Right hindlimb (tissue), 1 donor: ENCODE measurements at places on chromosomes 5 and 9.

DNA sequence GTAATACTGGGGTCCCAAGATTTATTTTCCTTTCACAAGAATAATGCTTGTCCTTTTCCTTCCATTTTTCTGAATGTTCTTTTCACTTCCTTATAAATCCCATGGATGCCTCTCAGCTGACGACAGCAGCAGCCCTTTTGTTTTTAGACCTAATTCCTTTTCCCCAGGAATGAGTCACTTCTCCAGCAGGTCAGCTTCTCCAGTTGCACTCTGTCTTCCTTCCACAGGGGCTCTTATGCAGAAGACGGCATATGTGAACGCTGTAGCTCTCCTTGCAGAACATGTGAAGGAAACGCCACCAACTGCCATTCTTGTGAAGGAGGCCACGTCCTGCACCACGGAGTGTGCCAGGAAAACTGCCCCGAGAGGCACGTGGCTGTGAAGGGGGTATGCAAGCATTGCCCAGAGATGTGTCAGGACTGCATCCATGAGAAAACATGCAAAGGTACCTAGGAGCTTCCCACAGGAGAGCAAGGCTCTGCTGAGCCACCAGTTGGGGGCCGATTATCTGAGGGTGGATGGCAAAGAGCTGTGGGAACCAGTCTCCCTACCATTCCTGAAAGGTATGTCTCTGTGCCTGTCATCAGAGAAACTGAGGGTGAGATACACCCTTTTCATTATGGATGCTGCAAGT is 72.9 kb downstream of the RFK start:
- DNase-seq, result no peak

- peak; percentile 80 for DNase-seq
Observed at GRCh38 chr9:14198841-14199455, 115.0 kb downstream of the NFIB start.

DNA sequence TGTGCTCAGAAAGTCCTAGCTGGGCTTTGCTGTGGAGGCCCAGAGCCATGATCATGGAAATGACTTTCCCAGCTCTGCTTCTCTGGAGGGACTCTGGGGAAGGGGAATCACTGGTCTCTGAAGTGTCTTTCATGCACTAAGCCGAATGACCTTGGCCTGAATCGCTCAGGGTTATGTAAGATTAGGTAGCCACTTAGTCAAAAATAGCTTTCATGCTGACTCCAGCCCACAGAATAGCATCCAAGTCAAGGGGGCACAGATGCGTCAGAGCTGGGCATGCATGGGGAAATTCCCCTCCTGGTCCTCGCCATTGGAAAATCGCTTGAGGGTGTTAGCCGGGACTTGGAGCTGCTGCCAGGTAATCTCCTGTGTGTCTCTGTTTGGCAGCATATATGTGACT is 36.1 kb upstream of the PPARGC1B start:
- DNase-seq, result no peak

- DNase-seq, result no peak
Observed at GRCh38 chr5:148541054-148541835, 113.1 kb downstream of the HTR4 start.

DNA sequence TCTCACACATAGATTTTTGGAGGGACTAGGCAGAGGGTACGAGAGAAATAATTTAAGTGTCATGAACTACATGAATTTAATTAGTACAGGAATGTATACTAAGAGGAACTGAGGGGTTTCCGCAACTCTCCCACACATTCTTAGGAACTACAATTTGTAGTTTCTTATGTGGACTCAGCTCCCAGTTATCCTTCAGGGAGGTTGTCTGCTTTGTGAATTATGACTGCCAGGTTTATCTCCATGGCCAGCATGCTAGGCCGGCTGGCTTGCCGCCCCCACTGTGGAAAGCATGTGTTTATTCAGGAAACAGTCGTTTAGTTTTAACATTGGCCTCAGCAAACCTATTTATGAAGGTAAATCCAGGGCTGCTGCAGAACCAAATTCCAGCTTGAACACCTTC is 415.0 kb downstream of the KCTD16 start:
- peak; percentile 40 for DNase-seq

- DNase-seq, result no peak
Observed at GRCh38 chr9:90789862-90790261, 11.8 kb upstream of the SYK start.

DNA sequence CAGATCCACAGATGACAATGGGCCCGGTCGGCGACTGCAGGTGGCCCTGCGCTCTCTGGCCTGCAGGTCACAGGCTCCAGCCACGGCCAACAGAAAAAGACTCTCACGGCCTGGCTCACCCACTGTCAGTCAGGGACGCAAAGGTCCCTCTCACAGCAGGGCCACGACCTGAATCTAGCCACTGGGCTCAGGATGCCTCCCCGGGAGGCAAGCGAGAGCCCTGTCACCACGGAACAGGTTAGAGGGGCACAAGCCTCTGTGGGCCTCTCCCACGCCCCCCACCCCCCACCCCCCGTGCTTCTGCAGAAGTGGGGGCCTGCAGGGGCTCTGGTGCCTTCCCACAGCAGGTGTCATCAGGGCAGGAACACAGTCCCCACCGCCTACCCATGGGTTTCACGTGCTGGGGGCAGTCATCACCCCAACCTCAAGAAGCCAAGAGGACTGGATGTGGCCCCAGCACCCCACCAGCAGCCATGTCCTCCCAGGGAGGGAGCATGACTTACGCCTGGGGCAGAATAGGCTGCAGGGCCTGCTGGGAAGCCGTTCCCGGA is 17.3 kb upstream of the EGFL7 start:
- DNase-seq, result peak; percentile 24

- DNase-seq, result no peak
Observed at GRCh38 chr5:138132543-138132942, 6.7 kb downstream of the NME5 start.

DNA sequence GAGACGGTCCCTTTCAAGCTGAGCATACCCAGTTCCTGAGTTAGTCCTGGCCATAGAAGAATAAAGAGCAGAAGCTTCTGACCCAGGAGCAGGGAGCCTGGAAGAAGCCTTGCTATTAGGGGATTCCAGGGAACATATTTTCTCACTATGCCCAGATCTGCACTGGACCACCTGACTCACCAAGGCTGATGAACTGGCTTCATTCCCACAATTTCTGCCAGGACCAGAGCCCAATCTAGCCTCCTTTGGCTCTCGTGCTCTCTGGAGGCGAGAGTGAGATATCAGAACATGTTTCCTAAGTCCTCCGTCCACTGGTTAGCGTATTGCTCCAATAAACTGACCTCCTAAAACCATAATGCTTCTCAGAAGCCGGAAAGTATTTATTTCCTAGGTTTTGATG is 9.9 kb downstream of the GABBR2 start:
- DNase-seq, result no peak

- DNase-seq, result no peak
Observed at GRCh38 chr5:75167345-75167744, 69.3 kb downstream of the ANKRD31 start.

DNA sequence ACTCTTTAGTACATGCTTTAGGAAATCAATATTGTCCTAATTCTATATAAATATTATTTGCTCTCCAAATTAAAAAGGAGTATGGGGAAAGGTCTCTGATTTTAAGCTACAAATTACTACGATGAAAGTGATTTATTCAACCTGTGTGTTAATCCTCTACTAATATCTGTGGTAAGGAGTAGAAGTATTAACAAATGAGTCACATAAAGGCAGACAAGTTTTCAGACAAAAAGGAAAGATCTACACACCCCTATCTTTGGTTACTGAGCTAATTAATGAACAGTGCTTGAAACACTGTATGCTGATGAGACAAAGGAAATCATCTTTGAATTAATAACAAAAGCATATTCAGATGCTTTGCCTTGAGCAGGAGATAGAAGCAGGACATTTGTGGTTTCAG is 15.9 kb downstream of the LOX start:
- no peak for DNase-seq

DNA sequence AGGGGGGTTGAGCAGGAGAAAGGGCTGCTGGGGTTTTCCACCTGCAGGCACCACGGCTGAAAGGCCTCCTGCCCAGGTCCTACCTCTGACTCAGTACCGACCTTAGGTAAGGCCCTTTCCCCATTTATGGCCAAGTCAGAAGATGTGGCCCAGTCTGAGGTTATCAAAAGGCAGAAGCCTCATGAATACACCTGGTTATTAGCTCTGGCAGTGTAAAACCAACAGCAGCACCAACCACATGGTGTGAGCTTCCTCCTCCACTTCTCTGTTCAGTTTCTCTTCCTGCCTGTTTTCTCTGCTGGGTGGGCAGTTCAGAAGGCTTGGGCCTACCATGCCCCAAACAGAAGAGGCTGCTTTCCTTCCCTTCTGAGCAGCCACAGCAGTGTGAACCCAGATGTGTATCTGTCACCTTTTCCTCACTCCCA is 86.9 kb downstream of the UGCG start:
- no peak for DNase-seq

GRCh38 chr9:87247097-87247496 is 250.6 kb upstream of the DAPK1 start:
- DNase-seq, result no peak

GRCh38 chr5:102891175-102891574 is 136.1 kb downstream of the PAM start:
- no peak for DNase-seq

GRCh38 chr5:90050103-90050502 is 359.5 kb downstream of the CETN3 start:
- DNase-seq, result no peak

DNA sequence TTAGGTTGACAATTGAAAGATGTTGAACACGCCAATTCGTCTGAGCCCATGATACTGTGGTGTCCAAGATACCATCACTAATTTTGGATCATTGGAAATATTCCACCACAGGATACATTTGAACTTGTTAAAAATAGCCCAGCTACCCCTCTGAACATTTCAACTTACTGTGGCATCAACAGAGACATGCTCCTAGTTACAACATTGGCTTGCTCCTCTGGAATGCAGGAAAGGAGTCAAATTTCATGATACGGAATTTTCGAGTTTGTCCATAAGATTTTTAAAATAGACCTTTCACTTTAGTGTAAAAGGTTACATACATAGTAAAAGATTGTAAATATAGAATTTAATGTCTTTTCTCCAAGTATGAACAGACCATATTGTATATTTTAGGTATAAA is 12.8 kb downstream of the SEMA5A start:
- no peak for DNase-seq

- DNase-seq, result no peak
Observed at GRCh38 chr9:94612071-94612470, 18.4 kb upstream of the FBP2 start.

GRCh38 chr5:25701936-25702335 is 1057.2 kb upstream of the CDH10 start:
- DNase-seq, result no peak

DNA sequence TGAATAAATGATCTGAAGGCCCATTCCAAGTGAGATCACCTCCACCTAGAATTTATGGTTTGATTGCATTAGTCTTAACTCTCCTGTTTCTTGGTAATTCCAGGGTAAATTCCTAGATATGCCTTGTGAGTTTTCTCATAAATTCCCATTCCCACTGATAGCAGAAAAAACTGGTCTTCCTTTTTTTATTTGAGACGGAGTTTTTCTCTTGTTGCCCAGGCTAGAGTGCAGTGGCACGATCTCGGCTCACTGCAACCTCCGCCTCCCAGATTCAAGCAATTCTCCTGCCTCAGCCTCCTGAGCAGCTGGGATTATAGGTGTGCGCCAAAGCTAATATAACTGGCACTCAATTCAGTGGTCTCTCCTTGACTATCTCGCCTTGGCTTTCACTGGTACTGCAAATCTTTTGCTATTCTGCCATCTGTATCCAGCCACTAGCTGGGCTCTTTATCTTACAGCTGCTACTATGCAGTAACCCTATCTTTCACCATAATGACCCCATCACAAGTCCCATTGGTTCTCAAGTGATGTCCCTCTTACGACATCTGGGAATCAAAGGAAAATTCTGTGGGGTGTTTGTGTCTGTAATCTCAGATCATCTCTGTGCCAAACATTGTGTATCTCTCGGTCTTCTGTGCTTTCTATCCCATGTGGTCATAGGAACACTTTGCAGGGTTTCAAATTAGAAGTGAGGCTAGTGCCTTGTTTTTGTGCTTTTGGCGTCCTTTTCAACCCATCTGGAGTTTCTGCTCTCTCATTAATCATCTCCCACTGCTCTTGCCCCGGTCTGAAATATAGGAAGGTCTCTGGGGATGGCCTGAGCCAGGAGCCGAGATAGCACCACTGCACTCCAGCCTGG is 14.4 kb downstream of the HNRNPK start:
- no peak for DNase-seq

- no peak for DNase-seq
Observed at GRCh38 chr9:121463026-121463807, 36.4 kb downstream of the GGTA1 start.

GRCh38 chr5:140110646-140110957 is 3.3 kb upstream of the PURA start:
- DNase-seq, result no peak

DNA sequence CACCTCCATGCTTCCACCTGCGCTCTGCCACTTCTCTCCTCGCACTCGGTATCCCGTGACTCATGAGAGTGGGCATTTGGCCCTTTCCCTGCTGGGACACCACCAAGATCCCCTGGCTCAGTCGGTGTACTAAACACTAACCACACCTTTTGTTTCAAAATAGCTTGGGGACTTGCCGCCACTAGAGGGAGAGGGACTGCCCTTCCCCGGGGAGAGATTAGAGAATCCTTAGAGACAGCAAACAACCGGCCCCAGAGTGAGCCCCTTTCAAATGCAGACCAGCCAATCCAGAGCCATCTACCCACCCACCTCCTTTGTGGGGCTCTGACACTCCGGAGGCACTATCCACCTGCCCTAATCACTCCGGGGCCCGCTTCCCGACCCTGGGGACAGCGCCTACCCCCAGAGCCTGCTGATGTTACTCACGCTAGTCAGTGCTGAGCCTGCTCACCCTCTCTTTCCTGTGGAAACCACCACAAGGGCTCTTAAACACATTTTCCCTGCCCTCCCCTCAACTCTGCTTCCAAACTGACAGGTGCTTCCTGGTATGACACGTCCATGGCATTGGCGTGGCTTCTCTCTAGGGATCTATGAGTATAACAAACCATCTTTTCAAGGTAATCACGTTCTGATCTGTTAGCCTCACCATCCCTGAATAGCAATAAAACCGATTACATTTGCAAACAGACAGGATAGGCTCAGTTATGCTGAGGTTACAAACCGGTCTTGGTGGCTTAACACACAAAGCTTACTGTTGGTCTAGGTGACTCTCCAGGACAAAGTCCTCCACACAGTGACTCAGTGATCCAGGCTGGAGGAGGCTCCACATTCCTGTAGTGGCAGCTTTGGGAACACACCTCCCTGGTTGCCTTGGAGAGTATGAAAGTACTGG is 180.1 kb upstream of the MVB12B start:
- no peak for DNase-seq

DNA sequence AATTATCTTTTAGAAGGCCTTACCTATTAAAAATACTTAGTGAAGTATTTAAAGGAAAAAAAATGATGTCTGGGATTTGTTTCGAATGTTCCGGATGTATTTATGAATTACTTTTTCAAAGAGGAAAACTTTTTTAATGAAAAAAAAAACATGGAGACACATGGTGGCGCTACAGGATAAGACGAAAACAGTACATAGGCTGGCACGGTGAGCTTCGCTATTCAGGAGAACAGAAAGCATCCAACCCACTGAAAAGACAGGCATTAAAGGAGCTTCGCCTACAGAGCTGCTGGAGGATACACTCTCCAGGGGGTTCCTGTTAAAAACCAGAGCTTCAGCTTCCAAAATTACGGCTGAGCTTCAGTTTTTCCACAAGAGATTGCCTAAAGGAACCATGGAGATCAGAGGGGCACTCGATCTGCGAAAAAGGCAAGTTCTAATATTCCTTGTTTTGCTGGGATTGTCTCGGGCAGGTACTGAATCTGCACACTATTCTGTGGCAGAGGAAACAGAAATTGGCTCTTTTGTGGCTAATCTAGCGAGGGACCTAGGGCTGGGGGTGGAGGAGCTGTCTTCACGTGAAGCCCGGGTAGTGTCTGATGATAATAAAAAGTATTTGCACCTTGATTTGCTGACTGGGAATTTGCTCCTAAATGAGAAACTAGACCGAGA is at the start of gene PCDHB14:
Gene PCDHB14, plus strand, starts transcription at position 232 of the 672 bp plus-strand sequence. Its CDS starts 163 bp downstream, at position 395.
- DNase-seq, result no peak
